ENCODE measurements at places on chromosomes 2 and 18.

GRCh38 chr2:42947809-42948600 is 155.6 kb upstream of the HAAO start:
- no peak for DNase-seq

GRCh38 chr2:234102112-234102511 is 51.6 kb downstream of the SPP2 start:
- no peak for DNase-seq

DNA sequence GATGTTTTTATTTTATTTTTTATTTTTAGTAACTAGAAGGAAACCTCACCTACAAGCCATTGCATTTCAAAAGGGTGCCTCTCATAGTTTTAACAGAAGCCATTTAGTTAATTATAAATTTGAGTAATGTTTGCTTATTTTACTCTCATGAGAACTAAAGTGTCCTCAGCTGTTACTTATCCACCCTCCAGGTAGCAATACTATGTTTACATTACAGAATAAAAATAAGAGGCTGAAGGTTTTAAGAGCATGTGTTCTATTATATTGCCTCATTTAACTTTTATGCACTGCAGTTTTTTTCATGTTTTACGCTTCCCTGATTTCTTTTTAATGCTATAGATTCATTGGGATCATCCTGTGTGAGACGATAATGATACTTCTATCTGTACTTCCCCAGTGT is 235.5 kb downstream of the THSD7B start:
- no peak for DNase-seq

DNA sequence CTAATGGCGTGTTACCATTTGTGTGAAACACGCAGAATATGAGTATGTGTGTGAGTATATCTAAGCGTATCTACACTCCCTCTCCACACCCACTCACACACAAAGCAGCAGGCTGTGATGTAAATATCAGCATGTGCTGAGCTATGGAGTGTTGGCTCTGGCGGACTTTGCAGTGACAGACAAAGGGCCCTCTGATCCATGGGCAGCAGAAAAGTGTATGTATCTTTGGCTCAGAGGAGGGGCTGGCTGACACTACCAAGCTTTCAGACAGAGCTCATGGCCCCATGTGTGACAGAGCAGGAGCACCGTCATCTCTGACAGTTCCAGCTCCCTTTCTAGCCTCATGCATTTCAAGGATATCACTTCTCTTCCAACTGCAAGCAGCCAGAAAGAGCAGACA is 57.2 kb upstream of the ASB18 start:
- no peak for DNase-seq

DNA sequence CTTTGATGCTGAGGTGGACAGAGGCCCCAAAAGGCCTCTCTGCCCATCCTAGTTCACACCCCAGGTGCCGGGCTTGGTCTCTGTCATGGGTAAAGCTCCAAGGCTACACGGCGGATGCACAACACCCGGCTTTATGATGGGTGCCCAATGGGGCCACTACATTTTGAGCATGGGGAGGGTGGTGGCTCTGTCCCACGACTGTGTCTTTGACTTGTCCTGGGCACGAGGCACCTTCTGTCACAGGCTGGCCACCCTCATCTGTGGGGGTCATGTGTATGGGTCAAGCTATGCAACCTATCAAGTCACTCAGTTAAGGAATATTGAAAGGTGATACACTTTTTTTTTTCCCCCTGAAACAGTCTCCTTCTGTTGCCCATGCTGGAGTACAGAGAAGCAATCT is 63.7 kb downstream of the EDAR start:
- no peak for DNase-seq

GRCh38 chr18:42038936-42039335 is 83.9 kb downstream of the PIK3C3 start:
- DNase-seq, result no peak
